ENCODE measurements at places on chromosomes 1 and 21.

DNA sequence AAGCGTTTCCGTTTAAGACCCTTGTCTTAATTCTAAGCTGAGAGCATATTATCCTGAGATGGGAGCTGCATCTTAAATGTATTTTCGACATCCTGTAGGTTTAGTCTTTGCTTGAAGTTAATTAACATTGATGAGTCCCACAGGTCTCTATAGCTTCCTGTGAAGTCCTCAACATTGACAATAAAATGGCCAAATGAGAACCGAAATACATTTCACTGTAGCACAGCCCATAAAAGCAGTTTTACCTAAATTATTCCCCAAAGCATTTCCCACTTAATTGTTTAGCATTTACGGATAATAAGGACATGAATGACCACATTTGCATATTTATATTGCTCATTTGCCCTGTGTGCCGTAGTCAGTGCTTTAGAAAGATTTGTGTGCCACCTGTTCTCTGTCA lies 116.4 kb downstream of the CRB1 start:
- DNase-seq: no peak

GRCh38 chr21:46422636-46423241 lies 36.0 kb upstream of the DIP2A start:
- DNase-seq: no peak

DNA sequence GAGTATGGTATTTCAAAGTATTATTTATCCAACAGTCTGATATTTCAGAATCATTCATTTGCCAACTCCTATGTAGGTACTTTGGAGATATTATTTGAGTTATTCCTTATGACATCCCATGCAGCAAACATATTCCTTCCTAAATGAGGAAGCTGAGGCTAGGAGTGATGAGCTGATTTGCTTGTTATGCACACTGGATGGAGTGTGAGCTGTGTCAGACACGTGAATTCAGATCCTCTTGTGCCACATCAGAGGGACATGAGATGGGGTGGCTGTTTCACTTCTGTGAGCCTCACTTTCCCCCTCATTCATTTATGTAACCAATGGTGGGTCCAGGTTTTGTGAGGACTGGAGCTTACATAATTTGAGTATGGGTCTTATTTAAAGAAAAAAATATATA lies 215.9 kb downstream of the DISC1 start:
- no peak for DNase-seq

DNA sequence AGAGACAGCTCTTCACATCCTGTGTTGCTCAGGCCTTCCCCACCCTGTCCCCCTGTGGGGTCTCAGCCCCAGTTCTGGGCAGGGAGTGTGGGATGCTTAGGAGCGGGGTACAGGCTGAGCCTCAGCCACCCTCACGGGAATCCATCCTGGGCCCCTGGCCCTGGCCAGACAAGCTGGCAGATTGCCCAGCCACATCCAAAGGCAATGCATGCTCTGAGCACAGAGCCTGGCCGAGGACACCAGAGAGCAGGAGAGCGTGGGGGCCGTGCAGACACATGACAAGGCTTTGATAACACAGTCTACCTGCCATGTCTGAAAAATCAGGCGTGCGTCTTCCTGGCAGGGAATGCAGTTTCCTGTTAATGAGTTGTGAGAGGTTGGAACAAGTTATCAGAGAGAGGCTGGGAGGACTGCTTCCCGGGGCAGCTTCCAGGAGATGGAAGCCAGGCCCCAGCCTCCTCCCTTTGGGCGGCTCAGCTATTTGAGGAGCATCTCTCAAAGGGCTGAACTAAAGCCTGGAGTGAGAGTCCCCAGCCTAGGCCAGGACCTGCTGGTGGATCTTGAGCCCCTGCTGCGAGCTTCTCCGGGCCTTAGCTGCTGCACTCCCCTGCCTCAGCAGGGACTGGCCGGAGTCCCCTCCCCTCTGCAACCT lies 72.2 kb upstream of the SELENON start:
- DNase-seq: no peak

DNA sequence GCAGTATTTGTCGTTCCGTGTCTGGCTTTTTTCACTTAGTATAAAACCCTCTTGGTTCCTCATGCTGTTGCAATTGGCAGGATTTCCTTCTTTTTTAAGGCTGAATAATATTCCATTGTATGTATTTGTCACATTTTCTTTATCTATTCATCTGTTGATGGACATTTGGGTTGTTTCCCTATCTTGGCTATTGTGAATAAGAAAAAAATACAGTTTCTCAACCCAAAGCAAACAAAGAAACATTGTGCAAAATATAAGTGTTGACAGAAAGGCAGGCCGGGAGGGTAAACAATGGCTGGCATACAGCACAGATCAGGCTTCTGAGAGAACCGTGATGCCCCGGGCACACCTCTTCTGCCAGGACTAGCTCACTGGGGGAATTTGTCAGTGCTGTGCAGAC lies 26.9 kb downstream of the NENF start:
- no peak for DNase-seq

DNA sequence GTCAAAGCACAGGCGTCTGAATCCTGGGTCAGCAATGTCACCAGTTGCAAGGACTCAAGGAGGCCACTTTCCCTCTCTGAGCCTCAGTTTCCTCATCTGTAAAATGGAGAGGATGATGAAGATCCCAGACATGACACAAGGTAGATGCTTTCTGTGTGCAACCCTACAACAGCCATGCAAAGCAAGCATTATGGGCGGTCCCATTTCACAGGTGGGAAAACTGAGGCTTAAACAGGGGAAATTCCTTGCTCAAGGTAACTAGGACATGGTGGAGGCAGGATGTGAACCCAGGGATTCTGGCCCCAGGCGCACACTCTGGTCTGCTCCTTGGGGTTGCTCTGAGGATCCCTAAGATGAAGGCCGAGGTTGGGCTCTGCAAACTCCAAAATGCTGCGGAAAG lies 311.0 kb downstream of the PTPRU start:
- DNase-seq: no peak

GRCh38 chr1:111204201-111204982 lies 3.9 kb upstream of the DENND2D start:
- DNase-seq: no peak

All from hypothalamus (tissue), 51 donors.